Inflammatory macrophage treated with lipopolysaccharide for 1 hour (primary cell): ENCODE measurements at places on chromosomes 4 and X.
A peak's percentile ranks its signal among the peaks of the same experiment; 100 is the strongest.

DNA sequence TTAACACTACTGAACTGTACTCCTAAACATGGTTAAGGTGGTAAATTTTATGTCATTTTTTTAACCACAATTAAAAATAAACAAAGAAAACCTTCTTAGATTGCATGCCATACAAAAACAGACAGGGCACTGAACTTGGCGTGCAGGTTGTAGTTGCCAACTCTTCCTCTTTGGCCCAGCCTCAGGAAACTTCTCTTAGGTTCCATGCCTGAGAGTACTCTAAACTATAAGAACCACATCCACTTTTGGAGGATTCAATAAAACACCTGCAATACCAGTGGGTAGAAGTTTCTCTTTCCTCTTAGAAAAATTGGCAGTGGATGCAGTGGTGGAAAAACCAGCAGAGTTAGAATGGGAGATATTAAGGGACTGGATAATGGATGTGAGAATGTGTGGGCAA lies 103.4 kb downstream of the LUZP4 start:
- DNase-seq, result no peak

- peak; percentile 7 for DNase-seq
Observed at GRCh38 chr4:169791527-169792156, 33.9 kb upstream of the HPF1 start.

DNA sequence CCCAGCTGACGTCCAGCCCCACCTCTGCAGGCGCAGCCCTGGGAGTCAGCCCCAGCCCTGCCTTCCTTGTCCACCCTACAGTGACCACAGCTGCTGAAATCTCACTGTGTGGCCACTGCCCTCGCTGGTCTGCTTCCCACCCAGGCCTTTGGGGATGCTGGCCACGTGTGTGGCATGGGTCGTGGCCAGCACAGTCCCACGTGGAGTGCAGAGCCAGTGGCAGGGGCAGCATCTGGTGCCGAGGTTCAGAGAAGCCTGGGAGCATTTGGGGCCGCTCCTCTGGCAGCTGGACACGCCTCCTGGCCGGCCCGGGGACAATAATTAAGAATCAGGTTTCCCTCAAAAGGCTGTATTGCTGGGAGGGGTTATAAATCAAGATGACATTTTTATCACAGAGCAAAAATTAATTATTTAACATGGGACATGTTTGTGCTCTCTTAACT lies 92.1 kb downstream of the HMX1 start:
- DNase-seq, result no peak

DNA sequence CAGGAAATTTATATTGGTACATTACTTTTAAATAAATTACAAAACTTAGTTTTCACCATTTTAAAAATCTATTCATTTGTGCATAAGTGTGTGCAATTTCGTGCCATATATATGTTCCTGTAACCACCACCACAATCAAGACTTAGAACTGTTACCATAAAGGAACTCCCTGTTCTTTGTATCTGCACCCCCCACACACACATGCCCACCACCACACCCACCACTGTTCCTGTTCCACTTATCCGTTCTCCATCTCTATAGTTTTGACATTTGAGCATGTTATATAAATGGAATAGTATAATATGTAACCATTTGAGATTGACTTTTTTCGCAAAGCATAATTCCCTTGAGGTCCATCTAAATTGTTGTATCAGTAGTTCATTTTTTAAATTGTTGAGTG lies 73.7 kb downstream of the TAF1 start:
- DNase-seq, result no peak

DNA sequence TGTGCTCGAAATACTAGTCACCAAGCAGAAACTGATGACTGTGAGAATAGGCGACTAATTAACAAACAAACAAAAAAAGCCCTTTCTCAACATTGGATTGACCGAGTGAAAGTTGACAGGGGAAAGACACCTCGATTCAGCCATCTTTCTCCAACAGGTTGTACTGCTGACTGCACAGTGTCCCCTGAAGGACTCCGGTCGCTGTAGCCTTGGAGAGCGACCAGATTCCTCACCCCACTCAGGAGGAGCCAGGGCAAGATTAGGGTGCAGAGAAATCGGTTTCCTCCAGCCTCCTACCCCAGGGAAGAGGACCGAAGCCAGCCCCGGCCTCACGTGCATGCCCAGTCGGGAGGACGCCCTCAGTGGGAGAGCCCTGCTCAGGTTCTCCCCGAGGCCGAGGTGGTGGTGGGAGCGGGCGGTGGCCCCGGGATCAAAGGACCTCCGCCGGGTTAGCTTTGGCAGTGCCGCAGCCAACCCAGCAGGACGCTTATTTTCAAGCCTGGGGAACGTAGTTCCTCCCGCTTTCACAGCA lies 1.1 kb upstream of the RAP1GDS1 start:
- peak; percentile 13 for DNase-seq

GRCh38 chrX:43880425-43880824 lies 1.8 kb downstream of the MAOB start:
- no peak for DNase-seq

DNA sequence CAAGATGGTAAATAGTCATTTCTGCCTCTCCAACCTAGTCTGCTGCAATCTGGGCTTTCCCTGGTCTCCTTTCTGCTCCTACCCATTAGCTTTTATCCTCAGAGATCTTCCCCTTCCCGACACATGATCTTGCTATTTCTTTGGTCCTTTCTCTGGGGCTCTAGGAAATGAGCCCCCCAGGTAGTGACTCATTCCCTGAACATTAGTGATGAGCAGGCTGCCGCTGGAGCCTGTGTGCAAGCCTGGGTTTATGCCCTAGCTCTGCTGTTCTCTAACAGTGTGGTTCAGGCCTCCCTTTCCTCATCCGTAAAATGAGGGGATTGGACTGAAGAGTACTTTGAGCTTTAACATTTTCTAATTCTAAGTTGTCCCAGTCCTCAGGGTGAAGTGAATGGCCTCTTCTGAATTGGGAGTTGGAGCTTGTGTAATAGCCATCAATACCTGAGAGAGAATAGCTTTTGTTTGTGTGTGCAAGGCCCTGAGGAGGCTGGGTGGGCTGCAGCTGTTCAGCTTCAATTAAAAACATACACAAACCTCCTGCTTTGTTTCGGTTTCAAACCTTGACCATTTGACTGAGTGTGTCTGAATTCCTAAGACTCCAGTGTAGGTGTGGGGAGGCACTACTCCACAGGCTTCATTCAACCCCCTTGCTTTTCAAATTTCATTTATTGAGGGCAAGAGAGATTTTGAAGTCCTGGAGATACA lies 115.6 kb upstream of the SCML1 start:
- DNase-seq, result no peak

DNA sequence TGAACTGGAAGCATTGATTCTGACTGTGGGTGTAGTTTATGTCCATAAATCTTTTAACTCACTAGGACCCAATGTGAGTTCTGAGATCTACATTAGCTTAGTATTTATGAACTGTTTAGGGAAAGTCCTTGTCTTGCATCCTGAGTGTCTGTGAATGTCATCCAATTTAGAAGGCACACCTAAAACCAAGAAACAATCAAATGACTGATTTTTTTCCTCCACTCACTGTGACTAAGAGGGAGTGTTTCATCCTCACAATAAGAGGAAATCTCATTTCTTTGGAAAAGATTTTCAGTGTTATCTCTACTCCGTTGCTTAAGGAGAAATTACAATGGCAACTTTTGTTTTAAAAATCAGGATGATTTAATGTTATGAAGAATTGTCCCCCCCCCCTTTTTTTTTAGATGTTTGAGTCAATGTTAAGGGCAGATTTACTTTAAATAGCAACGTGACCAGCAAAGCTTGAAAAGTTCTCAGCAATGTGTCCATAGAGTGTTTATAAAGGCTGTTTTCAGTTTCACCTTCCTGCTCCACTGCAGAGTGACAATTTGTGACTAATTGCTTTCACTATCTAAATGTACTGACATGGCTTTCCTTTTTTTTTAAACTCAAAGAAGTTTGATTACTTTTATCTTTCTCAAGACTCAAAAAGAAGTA lies 173.0 kb downstream of the SPCS3 start:
- DNase-seq, result no peak

DNA sequence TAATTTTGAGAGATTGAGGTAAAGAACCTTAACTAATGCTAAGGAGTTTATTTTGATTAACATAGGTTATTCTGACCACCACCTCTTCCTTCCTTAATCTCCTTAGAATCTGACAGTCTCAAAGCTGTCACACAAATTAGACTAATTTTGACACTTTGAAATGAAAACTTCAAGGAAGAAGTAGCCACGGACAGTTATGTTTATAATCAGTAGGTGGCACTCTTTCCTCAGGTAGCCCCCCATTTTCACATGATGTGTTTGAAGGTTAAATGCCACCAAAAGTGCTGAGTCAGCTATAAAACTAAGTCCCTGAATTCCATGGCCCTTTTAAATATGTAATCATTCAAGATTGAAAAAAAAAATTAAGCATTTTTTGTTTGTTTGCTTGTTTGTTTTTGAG lies 22.4 kb downstream of the TMEM33 start:
- DNase-seq, result no peak

DNA sequence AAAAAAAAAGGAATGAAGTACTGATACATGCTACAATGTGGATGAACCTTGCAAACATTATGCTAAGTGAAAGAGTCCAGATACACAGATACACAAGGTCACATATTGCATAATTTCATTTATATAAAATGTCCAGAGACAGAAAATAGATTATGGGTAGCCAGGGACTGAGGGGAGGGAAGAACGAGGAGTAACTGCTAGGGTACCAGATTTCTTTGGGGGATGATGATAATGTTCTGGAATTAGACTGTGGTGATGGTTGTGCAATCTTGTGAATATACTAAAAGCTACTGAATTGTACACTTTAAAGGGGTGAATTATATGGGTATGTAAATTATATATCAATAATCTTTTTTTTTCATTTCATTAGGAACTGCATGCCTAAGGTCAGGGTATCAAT lies 20.8 kb upstream of the AP1AR start:
- DNase-seq, result no peak

DNA sequence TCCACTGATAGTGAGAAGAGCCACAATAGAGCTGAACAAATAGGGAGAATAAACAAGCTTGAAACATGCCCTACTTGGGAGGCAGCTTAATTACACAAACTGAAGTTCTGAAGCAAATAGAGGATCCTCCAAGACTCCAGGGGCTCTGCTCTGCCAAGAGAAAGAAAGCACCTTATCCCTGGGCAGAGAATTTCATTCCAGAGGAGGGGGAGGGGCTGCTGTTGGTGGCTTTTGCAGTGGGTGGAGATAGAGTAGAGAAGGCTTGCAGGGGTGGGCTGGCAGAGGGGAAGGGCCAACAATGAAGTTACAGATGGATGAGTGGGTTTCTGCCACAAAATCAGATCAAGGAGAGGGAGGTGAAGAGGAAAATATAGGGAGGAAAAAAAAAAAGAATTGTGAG lies 1.0 kb upstream of the LPAR4 start:
- DNase-seq, result no peak
